ENCODE measurements at places on chromosomes 12 and 14.

- no peak for DNase-seq
Observed at GRCh38 chr12:63220921-63221320, 69.9 kb upstream of the AVPR1A start.

- DNase-seq, result no peak
Observed at GRCh38 chr14:73238424-73238852, 1.1 kb downstream of the PAPLN start.

DNA sequence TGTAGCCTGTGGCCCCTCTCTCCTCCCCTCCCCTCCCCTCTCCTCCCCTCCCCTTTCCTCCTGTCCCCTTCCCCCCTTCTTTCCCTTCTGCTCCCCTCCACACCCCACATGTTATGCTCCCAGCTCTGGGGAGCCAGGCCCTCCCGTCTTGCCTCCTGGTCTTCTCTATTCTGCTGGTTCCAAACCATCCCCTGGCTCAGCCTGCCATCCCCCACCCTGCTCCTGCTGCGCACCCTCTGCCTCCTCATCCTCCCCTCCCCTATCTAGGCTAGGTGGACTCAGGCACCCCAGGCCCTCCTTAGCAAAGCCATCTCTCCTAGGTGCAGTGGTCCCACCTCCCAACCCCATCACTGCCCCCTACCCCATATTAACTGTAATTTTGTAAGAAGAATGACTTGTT is 99.5 kb downstream of the CALM1 start:
- peak; percentile 24 for DNase-seq

GRCh38 chr14:22386924-22387775 is 201.9 kb downstream of the DAD1 start:
- no peak for DNase-seq

GRCh38 chr12:93358821-93359220 is 18.9 kb upstream of the NUDT4 start:
- DNase-seq, result no peak

DNA sequence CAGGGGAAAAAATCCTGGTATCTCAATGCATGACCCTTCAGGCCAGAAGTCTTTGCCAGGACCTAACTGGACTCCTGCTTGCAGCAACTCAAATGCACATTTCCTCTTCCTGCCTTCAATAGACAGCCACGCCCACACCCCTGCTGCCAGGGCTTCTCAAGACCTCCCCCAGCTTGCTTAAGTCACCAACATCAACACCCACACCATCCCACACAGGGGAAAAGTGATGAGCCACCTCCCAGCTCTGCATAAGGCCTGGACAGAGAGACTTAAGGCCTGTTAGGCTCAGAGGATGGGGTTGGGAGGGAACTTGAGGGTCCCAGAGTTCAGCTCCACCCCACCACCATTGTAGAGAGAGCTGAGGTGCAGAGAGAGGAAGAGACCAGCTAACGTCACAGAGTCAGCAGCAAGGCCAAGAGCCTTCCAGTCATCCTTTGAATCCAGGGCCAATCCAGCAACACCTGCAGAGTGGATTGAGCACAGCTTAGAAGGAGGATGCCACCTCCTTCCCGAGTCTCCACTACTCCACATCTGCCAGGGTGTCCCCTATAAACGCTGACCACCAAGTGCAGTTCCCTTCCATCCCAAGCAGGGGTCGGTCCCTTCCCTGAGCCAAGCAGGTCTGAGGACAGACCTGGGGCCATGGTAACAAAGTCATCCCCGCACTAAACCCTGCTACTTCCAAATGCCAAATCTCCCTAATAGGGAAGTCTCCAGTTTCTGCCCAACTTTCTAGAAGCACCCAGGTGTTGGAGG is 50.0 kb downstream of the KDM2B start:
- peak; percentile 84 for DNase-seq

DNA sequence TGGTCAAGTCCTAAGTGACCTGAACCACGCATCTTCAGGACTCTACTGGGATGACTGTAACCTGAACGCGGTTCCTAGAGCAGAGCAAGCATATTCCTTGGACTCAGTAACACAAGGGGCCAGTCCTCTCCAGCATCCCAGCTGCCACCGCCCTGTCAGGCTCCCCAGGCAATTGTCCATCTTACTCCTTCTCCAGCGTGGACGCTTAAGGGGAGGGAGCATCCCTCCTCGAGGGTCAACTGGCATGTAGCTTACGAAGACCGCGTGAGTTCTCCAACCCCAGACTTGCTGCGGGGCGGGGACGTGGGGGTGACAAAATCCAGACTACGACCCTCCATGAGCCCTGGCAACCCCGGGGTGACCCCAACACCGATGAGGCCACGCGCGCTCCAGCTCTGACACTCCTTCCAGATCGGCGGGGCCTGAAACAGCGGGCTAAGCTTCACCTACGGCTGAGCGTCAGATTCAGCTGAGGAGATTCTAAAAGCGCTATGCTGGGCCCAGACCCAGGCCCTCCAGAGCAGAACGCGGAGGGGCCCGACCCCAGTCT is 846 bp upstream of the MTHFD1 start:
- DNase-seq, result no peak

- DNase-seq, result no peak
Observed at GRCh38 chr12:114747012-114747858, 63.3 kb upstream of the TBX3 start.

GRCh38 chr14:91175291-91176201 is 61.7 kb downstream of the DGLUCY start:
- no peak for DNase-seq

GRCh38 chr14:93375673-93376156 is 28.7 kb downstream of the COX8C start:
- DNase-seq, result no peak

DNA sequence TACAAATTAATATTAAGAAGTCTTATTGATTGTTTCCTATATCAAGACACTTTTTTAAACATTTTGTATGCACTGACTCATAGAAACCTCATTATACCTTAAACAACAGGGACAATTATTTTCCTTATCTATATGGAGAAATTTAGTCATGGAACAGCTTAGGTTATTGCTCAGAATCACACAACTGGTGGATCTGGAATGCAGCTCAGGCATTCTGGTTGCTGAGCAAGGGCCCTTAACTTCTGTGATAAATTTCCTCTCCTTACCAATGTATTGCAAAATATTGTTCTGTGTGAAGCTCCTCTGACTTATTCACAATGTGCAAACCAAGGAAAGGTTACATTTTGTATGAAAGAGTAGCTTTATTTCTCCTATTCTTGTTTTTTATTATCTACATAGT is 817.8 kb downstream of the LRFN5 start:
- DNase-seq, result no peak

GRCh38 chr14:22251090-22251489 is 337.9 kb downstream of the DAD1 start:
- DNase-seq, result no peak

- no peak for DNase-seq
Observed at GRCh38 chr12:26132866-26133265, 8.0 kb upstream of the BHLHE41 start.

GRCh38 chr12:58809064-58809607 is 111.2 kb downstream of the LRIG3 start:
- DNase-seq, result no peak

DNA sequence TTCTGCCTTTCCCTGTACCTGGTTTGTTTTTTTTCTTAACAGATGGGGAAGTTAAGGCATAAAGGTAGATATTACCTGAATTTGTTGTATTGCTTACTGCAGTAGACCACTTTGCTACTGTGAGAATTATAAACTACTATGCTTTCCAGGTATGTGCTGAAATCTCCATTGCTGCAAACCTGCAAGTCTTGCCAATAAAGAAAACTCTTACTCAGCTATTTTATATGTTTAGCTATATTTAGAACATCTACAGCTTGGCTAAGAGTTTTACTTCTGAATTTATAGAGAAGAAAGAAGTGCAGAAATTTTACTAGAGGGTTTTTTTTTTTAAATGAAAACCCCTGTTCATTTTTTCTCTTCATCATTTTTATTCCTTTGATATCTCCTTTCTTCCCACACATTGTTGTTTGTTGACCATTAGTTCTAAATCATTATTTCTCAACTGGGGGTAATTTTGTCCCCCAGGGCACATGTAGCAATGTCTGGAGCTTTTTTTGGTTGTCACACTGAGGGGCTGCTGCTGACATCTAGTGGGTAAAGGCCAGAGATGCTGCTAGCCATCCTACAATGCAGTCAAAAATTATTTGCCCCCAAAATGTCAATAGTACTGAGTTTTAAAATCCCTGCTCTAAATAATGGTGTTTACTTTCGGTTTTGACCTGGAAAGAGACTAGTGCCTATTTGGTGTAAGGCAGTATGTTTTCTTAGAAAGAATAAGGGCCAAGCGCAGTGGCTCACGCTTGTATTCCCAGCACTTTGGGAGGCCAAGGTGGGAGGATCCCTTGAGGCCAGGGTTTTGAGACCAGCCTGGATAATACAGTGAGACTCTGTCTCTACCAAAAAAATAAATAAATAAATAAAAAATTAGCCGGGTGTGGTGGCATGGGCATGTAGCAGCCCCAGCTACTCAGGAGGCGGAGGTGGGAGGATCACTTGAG is 48.6 kb downstream of the PCNX1 start:
- no peak for DNase-seq

- DNase-seq, result no peak
Observed at GRCh38 chr12:41819948-41820347, 324.7 kb downstream of the GXYLT1 start.

DNA sequence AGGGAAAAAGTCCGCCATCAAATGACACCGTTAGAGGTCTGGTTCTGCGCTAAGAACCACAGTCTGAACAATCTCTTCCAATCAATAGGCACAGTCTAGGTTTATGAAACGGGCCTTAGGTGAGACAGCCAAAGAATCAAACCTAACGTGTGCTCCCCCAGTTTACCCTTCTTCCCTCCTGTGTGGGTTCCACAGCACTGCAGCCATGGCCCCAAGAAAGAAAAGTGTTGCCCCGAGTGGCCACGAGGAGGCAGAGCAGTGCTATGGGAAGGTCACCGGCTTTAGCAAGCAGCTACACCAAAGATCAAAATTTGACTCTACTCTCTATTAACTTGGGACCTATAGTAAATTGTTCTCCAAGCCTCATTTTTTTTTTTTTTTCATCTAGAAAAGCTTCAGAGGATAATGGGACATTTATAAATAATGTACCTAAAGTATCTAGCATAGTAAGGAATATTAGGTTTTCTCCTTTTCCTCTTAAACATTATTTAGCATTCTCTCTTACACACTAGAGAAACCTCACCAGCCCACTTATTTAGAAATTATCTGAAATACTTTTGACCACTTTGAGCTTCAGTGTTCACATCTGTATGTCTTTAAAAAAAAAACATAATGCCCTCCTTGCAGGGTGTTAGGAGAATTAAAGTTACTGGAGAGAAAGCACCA is 70.2 kb upstream of the GPHB5 start:
- DNase-seq, result peak; percentile 88

DNA sequence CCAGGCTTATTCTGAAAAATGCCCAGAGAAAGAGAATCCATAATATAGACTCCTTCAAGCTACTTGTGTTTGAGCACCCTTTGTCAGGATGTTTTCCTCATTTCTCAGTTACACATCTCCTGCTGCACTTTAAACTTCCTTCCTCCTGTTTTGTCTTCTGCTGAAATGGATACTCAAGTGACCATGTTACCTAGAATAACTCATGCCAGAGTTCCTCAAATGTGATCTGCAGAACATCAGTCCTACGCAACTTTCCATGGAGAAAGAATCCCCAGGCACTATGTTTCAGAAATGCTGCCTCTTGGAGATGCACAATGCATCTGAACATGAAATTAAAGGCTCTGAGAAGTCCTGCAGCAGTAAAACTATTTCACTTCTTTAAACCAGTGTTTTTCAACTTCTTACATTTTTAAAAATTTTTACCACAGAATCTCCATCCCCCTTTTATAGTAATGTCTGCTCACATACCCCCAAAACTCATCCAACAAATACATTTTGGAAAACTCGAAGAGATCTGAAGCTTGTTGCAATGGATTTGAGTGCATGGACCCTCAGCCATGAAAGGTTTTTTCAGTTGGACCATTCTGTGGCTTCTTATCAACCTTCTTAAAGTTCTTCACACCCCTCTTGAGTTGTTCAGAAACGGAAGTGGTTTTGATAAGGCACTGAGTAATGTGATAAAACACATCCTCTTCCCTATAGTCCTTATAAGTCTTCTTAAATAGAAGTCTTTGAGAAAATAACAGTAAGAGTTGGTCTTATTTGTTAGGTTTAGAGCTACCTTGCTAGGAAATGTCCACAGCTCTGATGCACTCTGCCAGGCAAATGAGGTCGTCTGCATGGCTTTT is 84.5 kb upstream of the KCNA1 start:
- DNase-seq, result no peak

DNA sequence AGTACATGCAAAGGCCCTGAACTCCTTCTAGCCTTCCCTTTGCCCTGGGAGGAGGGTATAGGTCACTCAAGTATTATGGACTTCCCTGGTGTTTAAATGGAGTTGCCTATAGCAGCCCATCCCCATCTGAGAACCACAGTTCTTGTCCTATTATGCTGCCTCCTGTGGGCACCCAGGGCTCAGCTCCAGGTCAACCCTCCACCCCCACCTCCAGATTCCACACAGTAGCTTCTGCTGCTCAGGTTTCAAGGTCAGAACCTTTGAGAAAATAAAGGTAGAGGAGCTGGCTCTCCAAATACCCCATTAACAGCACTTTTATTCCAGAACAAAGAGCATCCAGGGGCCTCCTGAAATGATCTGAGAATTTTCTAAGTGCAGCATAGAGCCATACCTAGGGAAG is 57.4 kb downstream of the ACTN1 start:
- no peak for DNase-seq

DNA sequence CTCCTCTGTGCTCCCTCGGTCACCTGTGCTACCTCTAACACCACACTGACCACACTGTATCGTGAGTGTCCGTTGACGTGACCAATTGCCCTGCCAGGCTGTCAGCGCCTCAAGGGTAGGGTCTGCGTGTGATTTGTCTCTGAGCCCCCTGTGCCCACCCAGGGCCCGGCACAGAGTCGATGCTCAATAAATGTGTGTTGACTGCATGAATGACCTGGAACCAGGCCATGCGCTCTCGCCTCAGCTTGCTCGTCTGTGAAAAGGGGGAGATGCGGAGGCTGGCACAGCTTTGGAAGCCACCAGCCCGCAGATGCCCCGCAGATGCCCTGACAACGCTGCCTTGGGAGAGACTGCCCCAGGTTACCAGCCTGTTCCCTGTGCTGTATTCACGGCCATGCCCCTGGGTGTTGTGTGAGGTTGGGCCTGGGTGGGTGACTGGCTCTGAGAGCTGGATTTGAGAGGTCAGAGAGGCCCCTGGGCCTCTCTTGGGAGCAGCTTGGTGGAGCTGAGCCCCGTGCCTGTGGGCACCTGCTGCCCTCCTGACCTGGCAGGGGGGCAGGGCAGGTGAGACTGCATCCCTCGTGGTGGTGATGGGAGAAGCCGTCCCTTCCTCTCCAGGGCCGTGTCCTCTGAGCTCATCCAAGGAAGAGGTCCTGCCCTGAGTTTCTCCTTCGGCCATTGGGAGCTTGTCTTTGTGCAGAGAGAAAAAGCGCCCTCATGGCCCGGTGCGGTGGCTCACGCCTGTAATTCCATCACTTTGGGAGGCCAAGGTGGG is 43.2 kb downstream of the CYP46A1 start:
- DNase-seq, result peak; percentile 67

GRCh38 chr14:92888896-92889295 is 34.1 kb upstream of the CHGA start:
- no peak for DNase-seq

- DNase-seq, result no peak
Observed at GRCh38 chr14:77880056-77880455, 80.1 kb downstream of the ADCK1 start.

- no peak for DNase-seq
Observed at GRCh38 chr14:59510966-59511365, 26.6 kb downstream of the JKAMP start.

Measured in aorta (tissue), 5 donors.